Progenitor cell of endocrine pancreas (in vitro differentiated cells): ENCODE measurements at places on chromosomes 6 and 20. TPM values are rescaled to one million over a fixed set of nuclear protein-coding genes. Genes with fewer than 3 reads are reported as not detected.

The CLPSL2 gene
- not detected in 2 replicates for total RNA-seq

- no peak overlapping the region for H3K4me3 ChIP-seq
- no peak for DNase-seq
- H3K4me1 ChIP-seq: peaks cover 27% of the 10 kb centered on the region
- H3K27me3 ChIP-seq: no peaks in the 10 kb centered on the region
- H3K36me3 ChIP-seq: peaks cover 3% of the 10 kb centered on the region
- H3K27ac ChIP-seq: peak overlapping the region; percentile 73
Measured at GRCh38 chr6:160198606-160199211, 59.9 kb downstream of the SLC22A2 start.

GRCh38 chr6:7071405-7071804, 36.4 kb upstream of the RREB1 start:
- H3K27me3 ChIP-seq: no peaks in the 10 kb centered on the region
- H3K4me3 ChIP-seq: no peak overlapping the region
- DNase-seq: no peak
- H3K4me1 ChIP-seq: no peaks in the 10 kb centered on the region
- H3K36me3 ChIP-seq: no peaks in the 10 kb centered on the region

- no peak overlapping the region for H3K4me3 ChIP-seq
- peaks cover 6% of the 10 kb centered on the region for H3K36me3 ChIP-seq
- DNase-seq: no peak
Measured at GRCh38 chr6:17886891-17887290, 100.5 kb downstream of the KIF13A start.

GRCh38 chr6:29216528-29216927, 45.8 kb downstream of the OR2J2 start:
- H3K27me3 ChIP-seq: no peaks in the 10 kb centered on the region
- no peak overlapping the region for H3K27ac ChIP-seq
- H3K4me3 ChIP-seq: no peak overlapping the region
- H3K4me1 ChIP-seq: peaks cover 2% of the 10 kb centered on the region
- H3K36me3 ChIP-seq: no peaks in the 10 kb centered on the region

DNA sequence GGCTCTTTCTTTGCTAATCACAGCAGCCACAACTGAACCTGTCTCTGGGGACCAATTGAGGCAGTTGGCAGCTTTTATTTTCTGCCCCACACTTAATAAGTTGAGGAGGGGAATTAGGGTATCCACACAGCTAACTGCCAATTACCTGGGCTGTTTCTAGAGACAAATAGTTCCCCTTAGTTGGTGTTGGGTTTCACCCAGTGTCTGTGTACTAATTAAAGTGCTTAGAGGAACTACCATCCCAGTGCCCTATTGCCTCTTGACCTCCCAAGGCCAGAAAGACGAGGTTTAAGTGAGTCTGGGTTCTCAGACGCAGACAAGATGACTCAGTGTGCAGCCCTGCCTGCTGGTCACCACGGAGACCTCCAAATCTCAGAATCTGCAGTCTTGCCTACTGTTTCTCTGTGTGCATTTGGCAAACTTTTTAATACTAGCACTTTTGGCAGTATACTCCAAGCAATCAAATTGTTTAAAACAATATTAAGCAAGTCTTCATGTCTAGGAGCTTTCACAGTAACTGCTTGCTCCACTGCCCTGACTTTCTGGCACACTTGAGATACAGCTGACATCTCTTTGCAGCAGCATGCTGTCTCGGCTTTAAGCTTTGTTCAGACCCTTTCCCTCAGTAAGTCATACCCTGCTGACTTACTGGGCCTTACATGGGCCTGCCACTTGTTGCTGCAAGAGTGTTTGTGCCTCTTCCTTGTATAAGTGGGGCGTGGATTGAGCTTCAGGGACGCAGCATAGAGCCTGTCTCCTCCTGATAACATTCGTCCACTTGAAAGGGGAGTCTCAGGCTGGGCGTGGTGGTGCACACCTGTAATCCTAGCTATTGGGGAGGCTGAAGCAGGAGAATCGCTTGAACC, 31.9 kb downstream of the STK35 start:
- H3K27me3 ChIP-seq: no peaks in the 10 kb centered on the region
- no peak for DNase-seq
- no peak overlapping the region for H3K4me3 ChIP-seq
- H3K27ac ChIP-seq: no peak overlapping the region
- peaks cover 3% of the 10 kb centered on the region for H3K36me3 ChIP-seq
